ENCODE measurements at places on chromosomes 11 and 22.

- DNase-seq: no peak
Observed at GRCh38 chr11:46133119-46133518, 11.9 kb upstream of the PHF21A start.

- peak; percentile 98 for DNase-seq
Observed at GRCh38 chr11:67606492-67607295, at the start of gene NDUFV1. Gene NDUFV1 (plus strand): TSS chr11:67606936. CDS start chr11:67607005, 69 bp downstream.

GRCh38 chr11:20669820-20670684 lies 666 bp downstream of the NELL1 start:
- DNase-seq: no peak

DNA sequence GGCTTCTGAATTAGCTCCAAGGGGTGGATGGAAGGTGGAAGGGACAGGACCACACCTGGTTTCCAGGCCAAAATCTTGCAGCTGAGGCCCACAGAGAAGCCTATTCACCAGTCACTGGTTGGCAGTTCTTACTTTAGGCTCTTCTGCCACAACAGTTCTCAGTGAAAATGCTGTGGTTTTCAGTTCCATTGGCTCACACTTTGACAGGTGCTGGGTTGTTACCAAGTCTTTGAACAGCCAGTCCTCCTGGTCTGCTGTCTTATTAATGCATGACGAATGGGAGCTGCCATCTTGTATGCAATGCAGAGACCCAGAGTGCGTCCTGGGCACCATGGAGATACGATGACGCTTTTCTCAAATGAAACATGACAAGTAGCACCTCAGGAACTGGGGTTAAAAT lies 232.0 kb upstream of the ZBED5 start:
- DNase-seq: no peak

DNA sequence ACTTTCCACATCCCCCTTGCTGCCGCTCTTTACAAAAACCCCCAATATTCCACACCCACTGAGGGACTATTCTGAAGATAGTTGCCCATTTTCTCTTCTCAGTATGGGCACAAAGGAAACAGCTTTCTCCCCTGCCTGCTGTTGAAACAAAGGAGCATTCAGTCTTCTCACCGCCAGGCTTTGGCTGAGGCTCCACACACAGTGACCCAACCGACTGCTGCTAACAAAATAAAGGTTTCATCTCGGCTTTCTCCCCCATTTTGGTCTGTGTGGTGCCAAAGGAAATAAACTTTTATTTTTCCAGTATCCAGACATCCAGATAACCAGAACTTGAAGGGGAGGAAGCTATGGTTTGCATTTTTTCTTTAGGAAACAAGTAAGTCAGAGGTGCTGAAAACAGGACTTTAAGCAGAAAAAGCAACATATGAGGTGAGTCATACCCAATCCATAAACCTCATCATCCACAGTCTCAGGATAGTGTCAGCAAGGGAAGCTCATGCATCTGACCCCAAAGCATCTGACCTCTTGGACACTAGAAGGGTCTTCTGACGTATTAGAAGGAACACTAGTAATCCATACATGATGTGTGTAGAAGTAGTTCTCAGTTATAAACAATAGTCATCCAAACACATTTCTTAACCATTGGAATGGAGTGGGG lies 6.4 kb downstream of the CLMP start:
- no peak for DNase-seq

DNA sequence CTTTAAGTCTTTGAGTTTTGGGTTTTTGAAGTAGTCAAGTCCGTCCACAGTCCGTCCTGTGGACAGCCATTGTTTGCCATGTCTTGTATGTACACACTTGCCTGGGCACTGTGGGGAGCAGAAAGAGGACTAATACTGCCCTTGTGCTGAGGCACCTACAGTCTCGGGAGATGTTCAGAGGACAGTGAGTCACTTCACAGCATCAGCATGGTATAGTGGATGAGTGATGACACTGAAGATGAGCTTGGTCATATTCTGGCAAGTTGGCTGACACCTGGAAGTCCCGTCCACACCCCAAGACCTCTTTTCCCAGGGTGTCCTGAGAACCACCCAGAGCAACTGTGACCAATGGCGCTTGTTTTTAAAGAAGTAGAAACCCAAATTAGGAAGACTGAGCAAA lies 29.2 kb downstream of the NF2 start:
- DNase-seq: peak; percentile 8

DNA sequence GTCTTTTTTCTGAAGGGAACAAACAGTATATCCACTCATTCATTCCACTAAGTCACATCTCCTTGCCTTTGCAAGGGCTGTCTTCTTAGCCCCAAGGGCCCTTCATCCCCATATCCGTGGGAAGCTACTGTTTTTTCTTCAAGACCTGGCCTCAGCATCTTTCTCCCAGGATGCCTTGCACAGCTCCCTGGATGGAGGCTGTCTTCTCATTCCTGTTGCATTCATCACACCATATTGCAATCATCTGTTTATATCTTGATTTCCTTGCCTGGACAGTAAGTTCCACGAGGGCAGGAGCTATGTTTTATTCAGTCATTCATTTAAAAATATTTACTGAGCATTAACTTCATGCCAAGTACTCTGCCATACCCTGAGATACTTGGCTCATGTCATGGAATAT lies 29.3 kb upstream of the NECTIN1 start:
- no peak for DNase-seq

- no peak for DNase-seq
Observed at GRCh38 chr22:48621085-48621484, 1206.6 kb downstream of the BRD1 start.

DNA sequence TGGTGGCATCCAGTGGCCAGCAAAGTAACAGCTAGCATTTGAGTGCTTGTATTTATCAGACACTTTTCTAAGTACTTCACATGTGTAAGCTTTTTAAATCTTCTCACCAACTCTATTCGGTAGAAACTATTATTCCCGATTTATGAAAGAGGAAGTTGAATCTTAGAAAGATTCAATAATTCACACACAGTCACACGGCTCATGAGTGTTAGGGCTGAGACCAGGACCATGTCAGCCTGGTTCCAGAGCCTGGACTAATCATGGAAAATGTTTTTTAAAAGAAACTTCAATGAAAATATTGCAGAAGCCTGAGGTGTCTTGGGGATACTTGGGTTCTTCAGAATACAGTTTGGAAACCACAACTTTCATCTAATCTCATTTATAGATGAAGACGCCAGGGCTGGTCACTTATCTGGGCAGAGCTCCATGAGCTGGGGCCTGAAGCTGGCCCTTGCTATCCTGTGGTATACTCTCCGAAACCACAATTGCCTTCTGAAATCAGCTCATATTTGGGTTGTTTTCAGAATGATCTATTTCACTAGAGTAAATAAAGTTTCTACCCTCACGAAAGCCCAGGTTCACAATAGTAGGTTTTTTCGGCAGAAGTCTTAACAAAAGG lies 4.3 kb upstream of the CRTAM start:
- no peak for DNase-seq

GRCh38 chr11:17135916-17136683 lies 58.6 kb upstream of the RPS13 start:
- DNase-seq: no peak

GRCh38 chr11:76206327-76207081 lies at the start of gene WNT11:
Gene WNT11 (minus strand): TSS chr11:76206502. CDS start chr11:76206407, 95 bp downstream.
- DNase-seq: peak; percentile 23

DNA sequence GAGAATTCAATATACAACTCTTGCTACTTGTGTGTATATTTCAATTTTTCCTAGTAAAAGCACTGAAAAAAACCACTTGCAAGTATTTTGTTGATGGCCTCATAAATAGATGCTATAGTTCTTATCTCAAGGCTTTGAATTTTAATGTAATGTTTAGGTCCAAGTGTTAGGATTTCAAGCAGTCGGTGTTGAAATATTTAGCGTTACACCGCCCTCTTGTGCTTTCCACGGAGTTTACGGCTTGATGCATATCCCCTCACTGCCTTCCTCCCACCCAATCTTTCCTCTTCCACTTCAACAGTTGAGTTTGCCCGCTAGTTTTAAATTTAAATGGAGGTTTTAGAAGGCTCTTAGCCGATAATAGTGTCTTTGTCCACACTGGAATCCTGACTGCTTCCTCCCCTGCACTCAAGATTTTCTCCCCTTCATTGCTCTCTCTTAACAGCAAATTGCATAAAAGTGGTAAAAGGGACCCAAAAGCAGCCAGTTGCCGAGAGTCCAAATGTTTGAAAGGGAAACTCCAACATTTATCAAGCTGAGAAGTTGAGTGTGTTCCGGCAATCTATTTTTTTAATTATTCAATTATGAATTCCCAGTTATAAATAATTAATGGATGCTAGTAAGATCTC lies 25.9 kb upstream of the HTATIP2 start:
- peak; percentile 15 for DNase-seq

- DNase-seq: no peak
Observed at GRCh38 chr11:45182902-45183301, 36.5 kb downstream of the PRDM11 start.

GRCh38 chr11:10519630-10520029 lies 21.4 kb downstream of the RNF141 start:
- DNase-seq: no peak

DNA sequence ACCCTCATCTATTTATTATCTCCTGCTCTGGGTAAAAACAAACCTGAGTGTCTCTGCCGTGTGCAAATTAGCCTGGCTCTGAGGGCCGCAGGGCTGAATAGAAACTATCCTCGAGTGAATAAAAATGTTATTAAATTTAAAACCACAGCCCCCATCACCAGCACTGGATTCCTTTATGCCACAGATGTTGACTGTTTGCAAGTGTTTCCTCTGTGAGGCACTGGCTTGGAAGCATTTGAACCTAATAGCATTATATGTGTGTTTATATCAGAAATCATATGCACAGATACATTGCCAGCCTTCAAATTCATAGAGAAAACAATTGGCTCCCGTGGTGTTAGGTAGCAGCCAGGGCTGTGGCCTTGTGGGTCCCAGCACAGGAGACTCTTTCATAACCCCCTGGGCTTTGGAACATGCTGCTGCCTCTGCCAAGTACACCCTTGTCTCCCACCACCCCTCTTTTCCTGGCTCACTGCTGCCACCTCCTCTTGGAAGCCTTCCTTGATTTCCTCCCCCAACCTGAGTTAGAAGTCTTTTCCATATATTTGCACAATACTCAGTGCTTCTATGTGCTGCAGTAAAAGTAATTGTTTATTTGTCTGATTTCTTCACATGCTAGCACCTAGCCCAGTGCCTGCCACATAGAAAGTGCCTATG lies 294.4 kb downstream of the DDX10 start:
- no peak for DNase-seq

DNA sequence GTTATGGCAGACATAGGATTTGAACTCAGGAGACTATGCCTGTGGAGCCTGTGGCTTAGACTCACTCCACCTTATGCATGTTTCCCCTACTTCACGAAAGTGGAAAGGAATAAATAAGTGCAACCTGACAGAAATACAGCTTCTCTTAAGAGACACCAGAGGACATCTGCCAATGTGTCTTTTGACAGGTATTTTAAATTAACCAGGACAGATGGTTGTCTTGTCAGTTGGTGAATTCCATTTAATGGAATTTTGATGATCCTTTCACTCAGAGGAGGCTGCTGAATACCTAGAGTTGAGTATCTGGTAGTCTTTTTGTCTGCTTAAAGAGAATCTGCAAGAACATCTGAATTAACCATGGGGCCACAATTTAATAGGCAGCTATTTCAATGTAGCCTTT lies 46.1 kb downstream of the NELL1 start:
- DNase-seq: no peak

- no peak for DNase-seq
Observed at GRCh38 chr11:77054084-77054483, 12.7 kb upstream of the CAPN5 start.

- DNase-seq: no peak
Observed at GRCh38 chr11:33310720-33311500, 53.7 kb downstream of the HIPK3 start.

DNA sequence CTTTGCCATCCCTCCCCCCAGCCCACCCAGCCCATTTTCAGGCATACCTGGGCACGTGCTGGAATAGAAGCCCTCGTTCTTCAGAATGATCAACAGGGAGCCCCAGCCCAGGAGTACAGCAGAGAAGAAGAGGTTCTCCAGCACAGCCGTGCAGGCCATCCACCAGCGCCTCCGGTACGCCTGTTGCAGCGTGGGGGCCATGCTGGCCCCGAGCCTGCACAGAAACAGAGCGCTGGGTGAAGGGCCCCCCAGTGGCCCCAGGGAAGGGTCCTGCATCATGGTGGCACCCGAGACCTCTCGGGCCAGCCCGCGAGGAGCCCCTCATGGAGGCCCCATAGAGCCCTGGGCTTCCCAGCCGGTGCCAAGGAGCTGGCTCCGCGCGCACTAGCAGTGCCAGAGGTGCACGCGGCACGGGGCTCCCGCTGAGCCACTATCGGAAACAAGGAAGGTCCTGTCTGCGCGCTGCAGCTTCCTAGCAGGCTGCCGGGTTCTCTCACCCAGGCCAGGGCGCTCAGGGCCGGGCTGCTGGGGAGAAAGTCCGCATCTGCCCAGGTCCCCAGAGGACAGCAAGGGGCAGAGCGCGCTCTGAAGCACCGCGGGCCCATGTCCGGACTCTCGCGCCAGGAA lies 1.5 kb downstream of the SLC43A1 start:
- peak; percentile 64 for DNase-seq

GRCh38 chr11:102420547-102420946 lies 32.0 kb downstream of the TMEM123 start:
- DNase-seq: peak; percentile 54

GRCh38 chr11:131760091-131761061 lies 390.0 kb downstream of the NTM start:
- no peak for DNase-seq

GRCh38 chr11:67254798-67255197 lies 11.5 kb upstream of the GRK2 start:
- no peak for DNase-seq

- DNase-seq: no peak
Observed at GRCh38 chr22:41530890-41531714, 13.2 kb downstream of the POLR3H start.

DNA sequence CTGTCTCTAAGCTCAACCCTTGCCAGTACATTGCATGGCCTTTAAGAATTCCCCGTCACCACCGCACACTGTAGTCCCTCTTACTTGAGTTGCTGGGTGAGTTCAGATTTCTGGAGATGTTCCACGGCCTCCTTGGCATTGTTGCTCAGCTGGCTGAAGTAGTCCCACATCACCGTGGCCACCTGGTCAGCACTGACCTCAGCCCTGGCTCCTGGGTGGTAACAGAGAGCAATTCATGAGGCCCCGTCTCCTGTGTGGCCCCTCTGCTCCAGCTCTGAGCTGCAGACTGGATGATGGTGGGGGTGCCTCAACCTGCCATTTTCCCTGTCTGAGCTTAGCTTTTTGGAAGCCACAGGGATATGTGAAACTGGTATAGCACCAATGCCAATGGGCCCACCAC lies 529 bp downstream of the APOA4 start:
- DNase-seq: no peak

DNA sequence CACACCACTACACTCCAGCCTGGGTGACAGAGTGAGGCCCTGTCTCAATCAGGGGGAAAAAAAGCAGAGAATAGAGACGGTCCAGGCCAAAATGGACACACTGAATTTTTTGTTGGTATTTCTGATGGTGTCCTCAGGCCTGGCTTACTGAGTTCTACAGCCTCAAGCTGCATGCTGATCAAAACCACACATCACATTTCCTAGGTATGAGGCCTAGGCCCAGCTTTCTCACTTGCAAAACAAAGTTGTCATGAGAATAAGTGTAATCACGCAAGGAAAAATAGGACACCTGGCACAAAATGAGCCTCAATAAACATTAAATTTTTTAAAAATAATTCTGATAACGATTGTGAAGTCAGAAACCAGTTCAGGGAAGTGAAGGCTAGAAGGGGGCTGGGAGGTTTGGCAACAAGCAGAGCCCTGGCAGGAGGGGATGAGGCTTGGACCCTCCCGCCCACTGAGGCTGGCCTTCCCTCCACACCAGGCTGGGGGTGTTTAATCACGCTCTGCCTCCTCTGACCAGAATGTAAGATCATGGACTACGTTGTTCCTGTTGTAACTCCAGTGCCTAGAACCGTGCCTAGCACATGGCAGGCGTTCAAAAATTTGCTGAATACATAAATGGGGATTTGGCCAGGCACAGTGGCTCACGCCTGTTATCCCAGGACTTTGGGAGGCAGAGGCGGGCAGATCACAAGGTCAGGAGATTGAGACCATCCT lies 18.1 kb downstream of the PACSIN2 start:
- DNase-seq: no peak

Measured in activated CD4-positive, alpha-beta T cell treated with anti-CD3 and anti-CD28 coated beads for 48 hours (primary cell).